ENCODE measurements at places on chromosomes 16 and 17.
A peak's percentile ranks its signal among the peaks of the same experiment; 100 is the strongest.

- DNase-seq, result no peak
Observed at GRCh38 chr17:70344386-70345060, 175.2 kb downstream of the KCNJ2 start.

DNA sequence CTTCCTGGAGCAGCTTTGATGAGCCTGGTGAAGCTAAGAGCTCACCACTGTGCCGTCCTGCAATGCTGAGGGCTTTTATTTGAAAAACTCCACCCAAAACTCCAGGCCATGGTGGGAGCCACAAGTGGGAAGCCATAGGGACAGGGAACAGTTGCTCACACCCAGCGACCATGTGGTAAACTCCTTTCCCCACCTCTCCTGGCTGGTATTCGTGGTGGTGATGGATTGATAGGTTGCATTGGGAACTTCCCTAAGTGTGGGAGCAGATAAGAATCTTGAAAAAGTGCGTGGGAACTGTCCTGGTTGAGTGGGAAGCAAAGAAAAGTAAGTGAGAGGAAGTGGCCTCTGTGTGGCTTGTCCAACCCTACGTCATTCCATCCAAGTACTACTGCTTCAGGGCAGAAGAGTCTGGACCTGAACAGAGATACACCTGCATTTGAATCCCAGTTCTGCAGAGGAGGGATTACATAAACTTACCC lies at the start of gene CCL1:
CCL1 (minus strand) TSS at position 51 of the 479 bp plus-strand sequence. CDS start 72 bp downstream, outside the sequence.
- no peak for DNase-seq

DNA sequence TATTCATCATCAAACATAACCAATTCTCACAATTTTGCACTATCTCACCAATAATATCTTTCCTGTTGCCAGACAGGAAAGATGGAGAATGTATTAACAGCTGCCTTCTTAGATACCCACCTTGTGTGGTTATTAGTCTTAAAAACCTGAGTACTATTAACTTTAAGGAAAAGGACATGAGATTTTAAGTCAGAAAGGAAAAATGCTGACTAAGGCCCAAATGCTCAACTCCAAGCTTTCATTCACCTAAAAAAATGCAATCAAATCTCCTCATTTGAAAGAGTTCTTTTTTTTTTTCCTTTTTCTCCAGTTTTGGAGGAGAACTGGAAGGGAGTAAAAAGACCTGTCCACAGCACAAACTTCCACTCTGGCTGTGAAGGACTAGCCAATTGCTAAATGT lies 61.3 kb upstream of the PHOSPHO1 start:
- no peak for DNase-seq

GRCh38 chr16:2795395-2796143 lies 2.7 kb upstream of the PRSS41 start:
- no peak for DNase-seq

DNA sequence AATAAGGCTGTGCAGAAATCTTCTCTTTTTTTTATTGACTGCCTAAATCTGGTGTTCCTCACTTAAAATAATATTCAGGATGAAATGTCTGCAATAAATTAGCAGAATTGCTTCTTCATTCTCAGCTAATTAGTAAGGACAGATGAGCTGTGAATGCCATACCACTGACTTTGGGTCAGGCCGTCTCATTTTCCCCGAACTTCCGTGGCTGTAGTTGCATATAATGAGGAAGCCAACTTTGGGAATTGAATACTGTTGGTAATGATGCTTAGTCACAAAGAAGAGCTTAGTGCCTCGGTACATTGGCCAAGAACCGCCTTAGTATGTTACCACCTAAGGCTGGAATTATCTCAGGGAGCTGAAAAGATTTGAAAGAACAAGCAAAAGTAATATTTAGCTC lies 47.6 kb downstream of the NUP93 start:
- no peak for DNase-seq

DNA sequence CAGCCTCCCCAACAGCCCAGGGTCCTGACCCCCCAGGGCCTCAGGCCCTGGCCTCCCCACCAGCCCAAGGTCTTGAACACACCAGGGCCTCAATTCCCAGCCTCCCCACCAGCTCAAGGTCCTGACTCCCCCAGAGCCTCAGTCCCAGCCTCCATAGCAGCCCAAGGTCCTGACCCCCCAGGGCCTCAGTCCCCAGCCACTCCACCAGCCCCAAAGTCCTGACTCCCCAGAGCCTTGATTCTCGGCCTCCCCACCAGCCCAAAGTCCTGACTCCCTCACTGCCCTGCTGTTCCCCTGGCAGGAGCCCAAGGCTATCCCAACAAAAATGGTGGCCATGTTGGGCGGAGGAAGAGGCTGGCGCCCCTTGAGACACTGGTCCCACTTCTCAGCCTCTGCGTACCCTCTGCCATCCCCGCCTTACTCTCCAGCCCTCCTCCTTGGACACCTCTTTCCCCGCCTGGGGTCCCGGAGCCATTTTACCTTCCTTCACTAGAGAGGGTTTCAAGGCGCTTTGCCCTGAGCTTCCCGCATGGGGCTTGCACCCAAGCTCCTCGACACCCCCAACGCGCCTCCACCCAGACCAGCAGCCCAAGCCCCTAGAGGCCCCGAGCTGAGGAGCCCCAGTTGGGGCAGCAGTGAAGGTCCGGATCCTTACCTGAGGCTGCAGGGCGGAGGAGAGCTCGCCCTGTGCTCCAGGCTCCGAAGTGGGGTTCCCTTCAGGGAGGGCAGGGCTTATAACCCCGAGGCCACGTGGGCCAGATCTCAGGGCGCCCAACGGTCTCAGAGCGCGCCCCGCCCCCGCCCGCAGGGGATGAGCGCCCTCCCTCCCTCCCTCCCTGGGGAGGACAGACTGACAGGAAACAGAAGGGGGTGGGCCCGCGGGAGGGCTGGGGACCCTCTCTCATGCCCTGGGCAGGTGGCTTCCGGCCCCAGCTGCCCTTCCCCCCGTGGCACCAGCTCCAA lies 3.5 kb upstream of the TSPOAP1 start:
- peak; percentile 93 for DNase-seq

- DNase-seq, result no peak
Observed at GRCh38 chr17:49191409-49191916, 18.9 kb downstream of the GNGT2 start.

DNA sequence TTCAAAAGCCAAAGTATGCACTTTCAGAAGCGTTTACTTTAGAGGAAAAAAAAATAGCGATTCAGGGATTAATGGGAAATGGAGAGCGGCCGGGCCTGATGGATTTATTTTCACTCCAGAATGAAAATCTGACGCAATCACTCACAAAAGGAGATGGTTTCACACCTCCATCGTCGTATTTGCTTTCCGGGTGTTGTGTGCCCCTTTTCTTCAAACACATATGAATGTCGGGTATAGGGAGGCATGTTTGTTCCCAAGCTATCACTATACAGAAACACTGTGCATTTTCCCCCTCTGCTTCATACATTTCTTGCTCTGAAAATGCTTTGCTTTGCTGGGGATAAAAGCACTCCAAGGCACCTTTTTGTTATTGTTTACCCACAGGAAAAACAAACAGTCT lies 562.2 kb upstream of the ZFHX3 start:
- DNase-seq, result no peak

GRCh38 chr17:76948726-76949342 lies 80.6 kb downstream of the MGAT5B start:
- DNase-seq, result no peak
